A549 (cell line): ENCODE measurements at places on chromosomes 12 and 14.

DNA sequence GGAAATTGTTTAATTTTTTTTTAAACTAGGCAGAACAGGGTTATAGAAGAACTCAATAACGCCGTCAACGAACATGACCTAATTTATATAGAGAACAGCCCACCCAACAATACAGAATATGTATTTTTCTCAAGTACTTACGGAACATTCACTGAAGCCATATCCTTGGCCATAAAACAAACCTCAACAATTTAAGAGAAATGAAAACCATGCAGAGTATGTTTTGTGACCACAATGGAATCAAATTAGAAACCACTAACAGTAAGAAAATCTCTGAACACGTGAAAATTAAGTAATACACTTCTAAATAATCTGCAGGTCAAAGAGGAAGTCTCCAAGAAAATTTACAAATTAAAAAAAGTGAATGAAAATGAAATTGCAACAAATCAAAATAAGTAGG is 9.4 kb downstream of the SART3 start:
- DNase-seq: no peak

DNA sequence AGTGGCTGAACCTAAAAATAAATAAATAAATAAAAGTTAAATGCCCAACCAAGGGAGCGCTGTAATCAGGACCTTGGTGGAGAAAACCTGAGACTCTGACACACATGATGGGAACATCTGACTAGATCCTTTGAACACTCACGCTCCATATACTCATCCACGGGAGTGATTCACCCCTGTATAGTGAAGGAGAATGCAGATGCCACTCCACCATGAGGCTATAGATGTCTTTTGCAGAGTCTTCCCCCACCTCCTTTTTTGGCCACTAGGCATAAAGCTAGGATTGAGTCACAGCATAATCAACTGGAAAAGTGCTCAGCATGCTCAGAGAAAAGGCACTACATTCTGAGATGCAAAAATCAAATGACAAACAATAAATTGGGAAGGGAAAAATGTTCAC is 19.0 kb downstream of the ADAM20 start:
- DNase-seq: no peak

GRCh38 chr14:26078561-26078960 is 519.3 kb downstream of the NOVA1 start:
- DNase-seq: no peak

DNA sequence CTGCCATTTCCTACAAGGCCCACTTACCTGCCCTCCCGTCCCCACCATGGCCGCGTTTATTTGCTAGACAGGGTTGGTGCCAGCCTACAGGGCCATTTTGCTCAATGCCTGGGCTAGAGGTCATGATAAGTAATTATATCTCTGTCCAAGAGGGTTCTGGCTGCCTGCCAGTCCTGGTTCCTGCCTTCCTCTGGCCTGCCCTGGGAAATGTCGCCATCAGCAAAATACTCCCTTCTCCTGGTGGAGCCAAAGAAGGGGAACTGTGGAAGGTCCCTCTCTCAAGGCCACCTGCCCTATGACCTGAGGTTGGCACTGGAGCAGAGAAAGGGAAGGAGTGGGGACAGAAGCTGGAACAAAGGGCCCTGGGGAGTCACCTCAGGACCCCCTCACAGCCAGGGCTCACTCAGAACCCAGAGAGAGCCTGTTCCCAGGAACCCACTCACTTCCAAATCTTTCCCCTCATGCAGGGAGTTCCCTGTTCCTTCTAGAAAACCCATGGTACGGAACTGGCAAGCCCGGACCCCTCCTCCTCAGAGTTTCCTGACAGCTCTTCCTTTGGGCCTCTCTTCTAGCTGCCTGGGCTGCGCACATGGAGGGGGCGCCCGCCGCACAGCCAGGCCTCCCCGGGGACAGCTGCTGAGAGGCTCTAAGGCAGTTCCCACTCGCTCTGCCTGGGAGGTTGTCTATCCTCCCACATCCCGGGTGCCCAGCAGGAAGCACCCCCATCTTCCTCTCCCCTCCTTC is 280.5 kb downstream of the DPF3 start:
- no peak for DNase-seq

DNA sequence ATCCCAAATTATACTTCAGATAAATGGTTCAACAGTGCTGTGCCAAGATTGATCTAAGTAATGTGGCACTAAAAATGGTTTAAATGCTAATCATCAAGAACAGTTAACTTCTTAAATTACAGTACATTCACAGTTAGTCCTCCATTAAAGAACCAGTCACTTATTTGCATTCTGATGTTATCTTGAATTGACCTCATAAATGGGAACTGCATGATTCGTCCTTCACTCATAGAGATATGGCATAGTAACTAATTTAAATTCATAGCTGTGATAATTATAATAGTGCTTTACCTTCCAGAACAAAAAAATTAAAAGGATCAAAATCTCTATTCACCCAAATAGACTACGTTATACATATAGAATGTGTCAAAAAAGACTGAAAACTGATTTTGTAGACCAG is 61.1 kb downstream of the COCH start:
- DNase-seq: no peak

DNA sequence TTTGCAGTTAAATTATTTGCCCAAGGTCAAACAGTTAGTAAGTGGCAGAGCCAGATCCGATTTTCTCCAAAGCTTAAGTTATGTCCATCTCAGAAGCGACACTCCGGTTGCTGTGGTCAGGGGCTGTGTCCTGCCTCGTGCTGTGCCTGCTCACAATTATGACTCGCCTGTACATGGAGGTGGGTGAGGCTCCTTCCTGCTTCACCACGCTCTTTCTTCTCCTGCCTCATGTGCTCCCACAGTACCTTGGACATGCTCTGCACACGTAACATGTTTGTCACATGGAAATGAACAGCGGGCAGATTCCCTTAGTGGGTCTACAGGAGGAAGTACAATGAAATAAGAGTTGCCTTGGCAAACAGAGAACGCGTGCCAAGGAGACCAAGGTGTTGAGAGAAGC is 62.2 kb upstream of the CCND2 start:
- DNase-seq: no peak

GRCh38 chr14:34362641-34363251 is 99.3 kb downstream of the SPTSSA start:
- DNase-seq: no peak

DNA sequence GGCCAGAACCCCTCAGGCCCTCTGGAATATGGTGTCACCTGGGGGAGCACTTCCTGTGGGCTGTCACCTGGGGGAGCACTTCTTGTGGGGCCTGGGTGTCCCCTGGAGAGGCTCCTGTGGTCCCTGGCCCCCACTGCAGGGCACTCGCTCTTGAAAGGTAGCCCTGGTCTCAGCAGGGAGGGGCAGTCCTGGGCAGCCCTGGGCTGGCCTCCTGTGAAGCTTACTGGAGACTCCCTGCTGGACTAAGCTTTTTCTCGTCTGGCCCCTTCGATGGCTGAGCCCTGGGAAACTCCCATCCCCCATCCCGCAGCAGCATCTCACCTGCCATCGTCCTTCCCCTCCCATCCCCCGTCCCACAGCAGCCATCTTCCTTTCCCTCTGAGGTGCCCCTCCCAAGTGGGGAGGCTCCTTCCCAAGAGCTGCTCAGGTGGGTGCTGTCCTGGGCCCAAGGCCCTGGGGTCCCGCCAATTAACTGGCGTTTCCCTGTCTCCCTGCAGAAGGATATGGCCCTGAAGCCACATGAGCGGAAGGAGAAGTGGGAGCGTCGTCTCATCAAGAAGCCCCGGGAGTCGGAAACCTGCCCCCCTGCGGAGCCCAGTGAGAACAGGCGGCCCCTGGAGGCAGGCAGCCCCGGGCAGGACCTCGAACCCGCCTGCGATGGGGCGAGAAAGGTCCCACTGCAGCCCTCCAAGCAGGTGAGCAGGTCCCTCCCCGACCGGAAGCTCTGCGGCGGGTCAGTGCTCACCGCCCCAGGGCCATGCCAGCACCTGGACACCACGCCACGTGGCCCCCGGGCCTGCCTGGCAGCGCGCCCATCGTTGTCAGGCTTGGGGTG is 17.9 kb downstream of the FBRSL1 start:
- DNase-seq: no peak

DNA sequence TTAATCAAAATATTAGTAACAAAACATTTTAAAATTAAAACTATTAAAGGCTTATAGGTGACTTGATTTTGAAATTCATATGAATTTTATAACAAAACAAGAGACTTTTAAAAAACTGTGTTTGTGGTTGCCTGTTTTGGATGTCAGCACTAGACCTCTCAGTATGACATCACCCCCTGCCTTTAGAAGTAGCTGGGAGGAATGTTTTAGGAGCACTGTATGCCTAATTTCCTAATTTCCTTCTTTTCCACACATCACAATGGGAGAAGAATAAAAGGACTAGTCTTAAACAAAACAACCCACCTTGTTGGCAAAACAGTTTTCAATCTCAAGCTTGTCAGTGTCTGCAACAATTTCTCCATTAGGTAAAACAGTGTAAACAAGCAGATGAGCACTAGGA is 48.1 kb upstream of the PZP start:
- DNase-seq: no peak
